ENCODE measurements at places on chromosomes 7 and 10.

- no peaks in the 10 kb centered on the region for H3K36me3 ChIP-seq
- no peak for DNase-seq
- no peak overlapping the region for H3K27ac ChIP-seq
- H3K27me3 ChIP-seq, result no peaks in the 10 kb centered on the region
Measured at GRCh38 chr10:71234970-71235685, 22.8 kb downstream of the UNC5B start.

DNA sequence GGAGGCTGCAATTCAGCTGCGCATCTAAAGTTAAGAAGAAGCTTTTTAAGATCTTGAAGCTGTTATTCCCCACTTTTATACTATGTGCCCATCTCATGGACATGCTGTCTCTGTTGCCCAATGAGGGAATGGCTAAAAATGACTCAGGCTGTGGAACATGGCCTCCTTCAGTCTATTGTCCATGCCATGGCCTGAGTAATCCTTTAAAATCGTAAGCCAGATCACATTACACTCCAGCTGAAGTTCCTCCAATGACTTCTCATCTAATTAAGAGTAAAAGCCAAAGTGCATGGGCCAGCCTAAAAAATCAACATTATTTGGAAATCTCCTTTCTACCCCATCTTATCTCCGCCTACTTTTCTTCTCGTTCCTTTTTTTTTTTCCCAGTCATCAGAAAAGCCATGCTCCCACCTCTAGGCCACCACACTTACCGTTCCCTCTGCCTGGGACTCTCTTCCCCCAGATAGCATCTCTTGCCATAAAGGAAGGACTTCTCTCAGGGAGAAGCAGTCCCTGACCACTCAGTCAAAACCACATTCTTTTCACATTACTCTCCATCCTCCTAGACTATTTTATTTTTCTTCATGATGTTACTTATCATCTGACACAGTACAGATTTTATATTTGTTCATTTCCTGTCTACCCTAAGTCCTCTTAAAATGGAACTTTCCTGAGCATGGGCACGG lies 337.4 kb downstream of the PRPF18 start:
- H3K27me3 ChIP-seq, result no peaks in the 10 kb centered on the region
- H3K27ac ChIP-seq, result no peak overlapping the region

DNA sequence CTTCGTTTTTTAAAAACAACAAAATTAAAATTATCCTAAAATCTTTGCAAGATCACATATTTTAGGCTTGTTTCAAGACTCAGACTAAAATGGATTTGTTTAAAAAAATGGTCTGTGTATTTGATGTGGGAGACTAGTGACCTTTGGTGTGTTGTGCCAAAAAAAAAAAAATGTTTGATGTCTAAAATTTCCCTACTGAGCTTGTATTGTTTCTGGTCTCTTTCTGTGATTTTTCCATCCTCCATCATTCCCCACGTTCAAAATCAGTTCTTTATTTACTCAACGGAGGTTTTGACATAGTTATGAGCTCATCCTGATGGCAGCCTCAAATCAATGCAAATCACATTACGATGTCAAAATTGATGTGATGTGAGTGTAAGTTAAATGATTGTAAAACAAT lies 326.2 kb downstream of the RNLS start:
- H3K4me1 ChIP-seq, result no peaks in the 10 kb centered on the region
- H3K27ac ChIP-seq, result no peak overlapping the region
- H3K36me3 ChIP-seq, result no peaks in the 10 kb centered on the region
- H3K27me3 ChIP-seq, result no peaks in the 10 kb centered on the region

DNA sequence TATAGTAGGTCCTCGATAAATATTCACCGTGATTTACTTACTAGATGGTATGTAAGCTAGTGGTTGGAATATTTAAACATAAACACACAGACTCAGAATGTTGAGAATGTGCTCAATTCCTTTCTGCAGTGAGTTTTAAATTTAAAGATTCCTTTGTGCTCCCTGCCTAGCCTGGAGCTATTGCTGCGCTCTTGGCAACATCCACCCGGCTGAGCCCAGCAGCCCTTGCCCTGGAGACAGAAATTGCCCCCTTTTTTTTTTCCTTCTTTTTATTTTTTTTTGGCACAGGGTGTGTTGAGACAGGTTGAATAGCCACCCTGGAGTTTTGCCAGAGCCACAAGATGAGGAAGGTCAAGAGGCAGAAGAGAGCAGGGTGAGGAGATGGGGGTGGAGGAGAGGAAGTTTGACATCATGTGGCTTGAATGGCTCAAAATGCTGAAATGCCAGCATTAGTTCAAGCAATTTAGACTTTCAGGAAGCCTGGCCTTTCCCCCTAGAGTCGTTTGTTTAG lies 180.8 kb downstream of the PRKCQ start:
- H3K4me1 ChIP-seq, result peaks cover 22% of the 10 kb centered on the region
- no peak overlapping the region for H3K4me3 ChIP-seq
- H3K27me3 ChIP-seq, result no peaks in the 10 kb centered on the region
- no peak for DNase-seq
- H3K27ac ChIP-seq, result no peak overlapping the region

Measured in Karpas-422 (cell line).